Amniotic epithelial cell (primary cell): ENCODE measurements at places on chromosomes 16 and 17.

- DNase-seq, result no peak
These were observed 394 bp upstream of the CPD start for GRCh38 chr17:30378241-30378824.

- no peak for DNase-seq
These were observed 6.3 kb downstream of the ALDH3A2 start for GRCh38 chr17:19654896-19655295.

DNA sequence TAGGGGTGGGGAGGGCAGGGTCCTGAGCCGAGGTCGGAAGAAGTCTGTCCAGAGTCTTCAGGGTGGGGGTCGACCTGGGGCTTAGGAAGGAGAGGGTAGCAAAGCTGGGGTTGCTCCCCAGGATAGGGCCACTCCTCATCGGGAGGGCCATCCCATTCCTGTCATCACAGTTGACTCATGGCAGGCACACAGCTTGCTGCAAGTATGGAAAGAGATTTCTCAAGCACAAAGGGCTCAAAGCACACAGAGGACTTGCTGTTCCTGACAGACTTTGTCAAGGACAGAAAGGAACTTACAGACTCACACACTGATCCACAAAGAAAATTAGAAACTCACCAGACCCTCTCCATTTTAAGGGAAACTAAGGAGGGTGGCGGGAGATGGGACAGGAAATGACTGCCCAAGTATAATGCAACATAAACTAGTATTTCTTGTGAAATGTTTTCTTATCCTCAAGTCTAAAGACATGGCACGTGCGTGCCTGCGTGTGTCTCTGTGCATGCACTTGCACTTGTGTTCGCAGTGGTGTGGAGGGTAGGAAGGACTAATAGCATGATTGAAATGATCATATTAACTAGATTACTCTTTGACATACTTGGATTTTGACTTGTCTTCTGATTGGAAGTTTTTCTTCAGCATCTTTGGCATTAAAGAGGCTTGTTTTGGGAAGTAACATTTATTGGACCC, 2.4 kb downstream of the AOC2 start:
- DNase-seq, result peak; percentile 70

DNA sequence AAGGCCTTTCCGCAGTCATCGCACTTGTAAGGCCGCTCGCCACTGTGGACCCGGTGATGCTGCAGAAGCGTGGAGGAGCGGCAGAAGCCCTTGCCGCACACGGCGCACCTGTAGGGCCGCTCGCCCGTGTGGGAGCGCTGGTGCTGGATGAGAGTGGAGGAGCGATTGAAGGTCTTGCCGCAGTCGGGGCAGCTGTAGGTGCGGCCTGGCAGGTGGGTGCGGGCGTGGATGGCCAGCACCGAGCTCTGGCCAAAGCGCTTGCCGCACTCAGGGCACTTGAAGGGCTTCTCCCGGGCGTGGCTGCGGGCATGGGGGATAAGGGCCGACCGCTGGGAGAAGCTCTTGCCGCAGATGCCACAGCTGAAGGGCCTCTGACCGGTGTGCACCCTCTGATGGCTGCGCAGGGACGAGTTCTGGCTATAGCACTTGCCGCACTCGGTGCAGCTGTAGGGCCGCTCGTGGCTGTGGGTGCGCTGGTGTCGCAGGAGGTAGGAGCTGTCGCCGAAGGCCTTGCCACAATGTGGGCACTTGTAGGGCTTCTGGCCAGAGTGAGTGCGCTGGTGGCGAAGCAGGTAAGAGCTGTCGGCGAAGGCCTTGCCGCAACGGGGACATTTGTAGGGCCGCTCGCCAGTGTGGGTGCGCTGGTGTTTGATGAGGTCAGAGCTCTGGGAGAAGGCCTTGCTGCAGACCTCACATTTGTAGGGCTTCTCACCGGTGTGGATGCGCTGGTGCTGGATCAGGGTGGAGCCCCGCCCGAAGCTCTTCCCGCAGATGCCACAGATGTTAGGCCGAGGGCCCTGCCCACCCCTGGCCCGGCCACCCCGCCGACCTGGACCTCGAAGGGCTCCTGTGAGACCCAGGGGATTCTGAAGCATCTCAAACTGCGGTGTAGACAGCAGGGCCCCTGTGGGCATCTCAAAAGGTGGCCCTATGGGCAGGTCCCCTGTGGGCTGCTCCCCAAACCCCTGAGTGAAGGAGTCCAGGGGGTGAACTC, 1.5 kb downstream of the ZNF768 start:
- no peak for DNase-seq

DNA sequence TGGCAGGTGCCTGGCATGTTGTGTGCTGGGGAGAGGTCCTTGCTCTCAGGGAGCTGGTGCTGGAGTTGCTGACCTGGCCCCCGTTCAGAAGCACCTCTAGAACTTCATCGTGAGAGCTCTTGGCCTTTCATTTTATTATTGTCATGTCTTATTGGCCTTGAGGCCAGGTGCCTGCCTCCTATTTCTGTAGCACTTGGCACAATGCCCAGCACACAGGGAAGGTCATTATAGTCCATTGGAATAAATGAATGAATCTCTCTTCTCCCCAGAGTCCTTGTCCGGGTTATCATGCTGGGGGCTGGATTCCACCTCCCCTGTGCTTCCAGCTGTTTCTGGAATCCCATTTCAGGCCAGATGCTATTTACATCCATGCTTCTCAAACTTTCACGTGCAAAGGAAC, 169.2 kb downstream of the HAPSTR1 start:
- DNase-seq, result no peak
